ENCODE measurements at places on chromosomes 3 and 15.

DNA sequence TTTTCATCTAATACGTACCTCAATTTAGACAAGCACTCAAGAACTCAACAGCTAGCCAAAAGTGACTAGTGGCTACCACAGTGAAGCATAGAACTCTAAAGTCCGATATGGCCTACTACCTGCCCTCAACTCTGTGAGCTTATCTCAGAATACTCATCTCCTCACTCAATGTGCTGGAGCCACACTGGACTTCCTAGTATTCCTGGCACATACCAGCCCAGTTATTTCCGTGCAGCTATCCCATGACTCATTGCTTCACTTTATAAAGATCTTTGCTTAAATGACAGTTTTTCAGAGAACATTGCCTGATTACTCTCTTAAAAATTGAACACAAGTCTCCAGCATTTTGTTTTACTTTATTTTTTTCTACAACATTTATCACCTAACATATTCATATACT lies 524.7 kb downstream of the PYDC2 start:
- DNase-seq: no peak

DNA sequence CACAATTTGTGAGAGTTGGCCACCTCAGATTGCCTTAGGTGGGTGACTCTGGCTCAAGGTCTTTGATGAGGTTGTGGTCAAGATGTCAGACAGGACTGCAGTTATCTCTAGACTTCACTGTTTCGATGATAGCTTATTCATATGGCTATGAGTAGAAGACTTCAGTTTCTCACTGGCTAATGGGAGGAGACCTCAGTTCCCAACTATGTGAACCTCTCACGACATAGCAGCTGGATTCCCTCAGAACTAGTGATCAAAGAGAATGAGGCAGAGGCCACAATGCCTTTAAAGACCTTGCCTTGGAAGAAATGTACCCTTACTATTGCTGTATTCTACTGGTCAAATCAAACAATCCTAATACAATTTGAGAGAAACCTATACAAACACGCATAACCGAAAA lies 607.5 kb upstream of the ROBO2 start:
- DNase-seq: no peak

- no peak for DNase-seq
Observed at GRCh38 chr3:42115215-42115614, 24.1 kb downstream of the TRAK1 start.

GRCh38 chr15:72690938-72691337 lies 4.9 kb downstream of the BBS4 start:
- DNase-seq: no peak

GRCh38 chr3:33229066-33229465 lies 10.5 kb upstream of the SUSD5 start:
- DNase-seq: no peak

DNA sequence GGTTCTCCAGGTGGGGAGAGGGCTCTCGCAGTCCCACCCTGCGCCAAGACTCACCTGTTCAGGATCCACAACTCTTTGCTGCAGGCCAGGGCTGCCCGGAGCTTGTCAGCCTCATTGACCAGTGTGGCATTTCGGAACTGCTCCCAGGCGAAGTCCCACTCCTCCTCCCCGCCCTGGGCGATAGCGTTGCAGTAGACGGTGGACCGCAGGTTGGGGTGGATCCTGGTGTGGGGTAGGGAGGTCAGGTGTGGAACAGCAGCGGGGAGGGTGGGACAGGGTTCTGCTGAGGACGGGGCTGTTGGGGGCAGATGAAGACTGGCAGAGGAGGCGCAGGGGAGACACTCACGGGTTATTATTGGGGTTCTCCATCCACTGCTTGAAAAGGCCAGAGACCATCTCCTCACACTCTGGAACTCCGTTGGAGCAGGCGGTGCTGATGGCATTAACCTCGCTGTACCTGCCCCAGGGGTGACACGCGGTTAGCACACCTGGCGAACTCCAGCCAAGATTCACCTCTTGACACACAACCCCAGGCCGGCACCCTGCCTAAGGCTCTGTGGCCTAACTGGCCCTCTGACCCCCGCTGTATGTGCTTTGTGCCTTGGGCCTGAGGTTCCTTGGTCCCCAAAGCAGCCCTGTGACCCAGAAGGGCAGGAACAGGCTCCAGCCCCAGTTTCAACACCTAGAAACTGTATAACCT lies 16.1 kb downstream of the MESP2 start:
- DNase-seq: no peak

DNA sequence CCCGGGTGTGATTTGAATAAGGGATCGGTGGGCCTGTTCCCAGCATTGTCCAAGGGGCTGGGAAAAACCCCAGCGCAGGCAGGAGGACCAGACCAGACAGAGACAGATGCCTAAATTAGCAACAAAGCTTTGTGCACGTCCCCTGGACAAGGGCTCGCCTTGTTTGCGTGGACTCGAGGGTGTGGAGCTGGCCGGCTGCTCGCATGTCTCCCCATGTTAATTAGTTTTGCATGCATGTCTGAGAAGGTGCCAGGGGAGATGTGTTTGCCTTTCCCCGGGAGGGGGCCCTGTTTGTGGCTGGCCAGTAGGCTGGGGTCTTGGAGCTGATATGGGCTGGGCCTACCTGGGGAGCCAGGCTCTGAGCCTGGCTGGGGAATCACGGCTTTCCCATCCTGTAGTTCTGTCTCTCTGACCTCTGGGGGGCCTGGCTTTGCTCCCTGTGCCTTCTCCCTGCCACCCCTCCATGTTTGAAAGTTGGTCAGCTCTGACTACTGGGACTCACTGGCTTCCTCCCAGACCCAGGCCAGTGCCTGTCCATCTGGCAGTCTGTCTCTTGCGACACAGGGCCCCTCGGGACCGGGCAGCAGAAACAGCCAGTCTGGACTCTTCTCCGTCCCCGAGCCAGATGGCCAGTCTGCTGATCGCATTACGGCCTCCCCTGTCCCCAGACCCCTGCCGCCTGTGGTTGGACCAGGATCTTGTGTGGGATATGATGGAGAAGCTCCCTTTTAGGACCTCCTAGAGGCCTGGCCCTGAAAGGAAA lies 55.4 kb upstream of the POLG start:
- DNase-seq: no peak

GRCh38 chr3:61719278-61719977 lies 158.1 kb downstream of the PTPRG start:
- DNase-seq: no peak

GRCh38 chr15:80456517-80457492 lies 52.6 kb downstream of the ARNT2 start:
- DNase-seq: no peak

- DNase-seq: no peak
Observed at GRCh38 chr15:77621847-77622208, 10.9 kb downstream of the LINGO1 start.

DNA sequence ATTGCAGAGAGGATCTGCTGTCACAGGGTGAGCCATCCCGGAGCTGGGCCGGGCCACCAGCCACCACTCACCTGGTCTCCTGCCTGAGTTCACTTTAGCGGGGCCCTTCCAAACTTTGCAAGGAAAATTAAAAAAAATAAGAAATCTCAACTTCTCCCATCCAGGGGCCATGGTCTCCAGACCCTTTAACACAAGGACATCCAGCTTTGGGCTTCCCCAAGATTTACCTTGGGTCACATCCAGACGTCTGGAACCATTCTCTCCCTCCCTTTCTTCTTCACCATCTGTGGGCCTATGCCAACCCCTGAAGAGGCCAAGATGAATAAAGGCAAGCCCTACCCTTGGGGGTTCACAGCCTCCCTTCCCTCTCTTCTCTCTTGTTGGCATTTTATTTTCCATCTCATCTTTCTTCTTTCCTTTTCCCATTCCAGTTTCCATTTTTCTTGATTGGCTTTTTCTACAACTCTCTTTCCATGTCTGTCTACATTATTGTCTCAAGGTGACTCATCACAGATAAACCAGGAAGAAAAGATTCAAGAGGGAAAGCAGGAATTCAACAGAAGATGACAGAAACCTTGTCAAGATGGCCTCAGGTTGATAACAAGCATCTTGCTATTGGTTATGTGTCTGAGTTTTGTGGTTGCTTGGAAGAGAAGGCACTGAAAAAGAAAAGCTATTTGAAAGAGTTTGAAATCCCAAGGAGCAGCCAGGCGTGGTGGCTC lies 49.5 kb downstream of the ITGA11 start:
- DNase-seq: no peak

- DNase-seq: no peak
Observed at GRCh38 chr15:34514251-34514670, 69.2 kb downstream of the GOLGA8B start.

GRCh38 chr3:4019501-4019900 lies 220.3 kb downstream of the LRRN1 start:
- DNase-seq: no peak

DNA sequence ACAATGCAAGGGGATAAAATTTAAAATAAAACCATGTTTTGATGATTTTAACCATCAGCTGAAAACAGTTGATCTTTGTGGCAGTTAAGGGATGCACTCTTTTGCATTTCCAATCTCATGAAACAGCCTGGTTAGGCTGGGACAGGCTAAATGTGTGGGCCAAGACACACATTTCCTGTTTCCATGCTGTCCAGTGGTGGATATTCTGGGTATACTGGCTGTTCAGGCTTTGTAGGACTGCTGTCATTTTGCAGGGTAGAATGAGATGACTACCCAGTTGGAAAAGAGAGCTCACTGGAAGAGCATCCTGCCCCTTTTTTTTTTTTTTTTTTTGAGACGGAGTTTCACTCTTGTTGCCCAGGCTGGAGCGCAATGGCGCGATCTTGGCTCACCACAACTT lies 42.0 kb upstream of the IP6K2 start:
- DNase-seq: no peak

- DNase-seq: no peak
Observed at GRCh38 chr3:109033000-109033660, 79.5 kb upstream of the GUCA1C start.

GRCh38 chr3:42688487-42689420 lies 3.4 kb downstream of the KLHL40 start:
- DNase-seq: no peak

DNA sequence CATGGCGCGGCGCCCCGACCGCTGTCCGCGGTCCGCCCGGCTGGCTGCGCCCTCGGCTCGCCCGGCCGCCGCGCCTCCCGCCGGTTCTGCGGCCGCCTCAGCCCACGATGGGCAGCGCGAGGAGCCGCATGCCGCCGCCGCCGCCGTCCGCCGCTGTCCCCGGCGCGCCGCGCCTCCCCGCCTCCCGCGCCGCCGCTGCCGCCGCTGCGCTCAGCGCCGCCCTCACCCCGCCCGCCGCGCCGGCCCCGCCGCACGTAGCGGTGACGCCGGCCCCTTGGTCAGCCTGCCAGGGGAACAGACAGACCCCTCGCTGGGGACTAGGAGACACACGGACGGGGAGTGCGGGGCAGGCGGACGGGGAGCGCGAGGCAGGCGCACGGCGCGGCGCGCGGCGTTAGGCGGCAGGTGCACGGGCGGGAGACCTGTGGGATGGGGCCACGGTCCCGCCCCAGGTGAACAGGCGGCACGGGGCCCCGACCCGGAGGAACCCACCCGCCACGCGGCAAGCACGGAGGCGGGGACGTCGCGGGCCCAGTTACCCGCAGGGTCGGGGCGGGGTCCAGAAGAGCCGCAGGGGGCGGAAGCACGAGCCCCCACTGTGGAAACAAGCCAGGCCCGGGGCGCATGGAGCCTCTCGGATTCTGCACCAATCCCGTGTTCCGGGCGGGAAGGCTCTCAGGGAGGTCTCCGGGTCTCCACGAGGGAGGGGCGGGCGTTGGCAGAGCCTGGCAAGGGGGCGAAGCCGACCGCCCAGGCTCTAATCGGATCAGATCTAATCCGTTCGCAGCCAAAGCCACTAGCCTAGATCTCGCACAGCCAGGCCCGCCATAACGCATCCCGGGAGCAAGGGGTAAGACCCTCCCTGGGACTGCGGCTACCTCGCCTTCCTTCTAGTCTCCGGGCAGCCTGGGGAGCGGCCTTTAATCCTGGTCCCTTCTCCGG lies at the start of gene CSPG5:
Gene CSPG5, minus strand, starts transcription at position 175 of the 942 bp plus-strand sequence. Its CDS starts 172 bp downstream, at position 3.
- DNase-seq: no peak

Measured in DMS 273 treated with DMSO at 0.1 percent for 48 hours (cell line).